ENCODE measurements at places on chromosomes 5 and 9.
A peak's percentile ranks its signal among the peaks of the same experiment; 100 is the strongest.

DNA sequence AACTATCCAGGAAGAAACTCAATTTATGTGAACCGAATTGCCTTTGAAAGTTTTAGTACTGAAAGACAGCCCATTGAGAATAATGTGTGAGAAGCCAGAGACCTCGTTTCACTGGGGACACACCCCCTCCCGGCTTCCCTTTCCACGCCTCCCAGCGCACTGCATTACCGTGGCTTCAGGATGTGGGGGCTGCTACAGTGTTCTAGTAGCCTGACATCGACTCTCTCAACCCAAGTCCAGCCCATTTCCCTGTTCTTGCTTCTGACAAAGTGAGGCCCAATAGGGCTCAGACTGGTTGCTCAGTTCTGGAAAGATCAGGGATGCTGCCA lies 3.5 kb downstream of the PAX5 start:
- no peak for DNase-seq

DNA sequence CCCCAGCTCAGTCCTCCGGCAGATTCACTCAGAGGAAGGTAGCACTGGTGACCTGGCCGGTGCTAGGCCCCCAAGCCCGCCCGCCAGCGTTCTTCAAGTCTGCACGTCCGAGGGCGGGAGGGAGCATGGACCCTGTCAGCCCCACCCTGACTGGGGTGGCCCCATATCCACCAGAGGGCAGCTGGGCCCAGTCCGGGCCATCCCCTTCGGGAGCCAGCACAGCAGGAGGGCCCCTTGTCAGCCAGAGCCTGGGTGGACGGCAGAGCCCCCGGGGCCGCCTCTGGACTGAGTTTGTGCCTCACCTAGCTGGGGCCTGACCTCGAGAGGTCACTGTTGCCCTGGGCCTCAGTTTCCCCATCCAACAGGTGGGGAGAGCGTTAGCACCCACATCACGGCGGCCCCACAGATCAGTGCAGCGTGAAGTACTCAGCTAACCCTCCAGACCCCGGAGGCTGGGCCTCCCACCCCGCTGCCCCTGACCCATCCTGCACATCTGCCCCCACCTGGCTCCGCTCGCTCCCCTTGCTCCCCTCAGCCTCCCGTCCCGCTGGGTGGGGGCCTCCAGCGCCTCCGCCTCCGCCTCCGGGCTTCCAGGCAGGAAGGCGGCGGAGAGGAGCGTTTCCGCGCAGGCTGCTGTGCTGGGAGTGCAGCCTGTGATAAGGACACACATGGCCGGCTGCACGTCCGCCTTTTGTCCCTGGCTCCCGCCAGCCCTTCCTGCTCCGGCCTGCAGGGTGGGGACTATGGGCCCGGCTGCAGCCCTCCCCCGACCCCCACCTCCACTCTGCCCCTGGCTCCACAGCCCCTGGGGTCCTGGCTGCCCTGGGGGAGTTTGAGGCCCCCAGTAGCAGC lies 16.6 kb upstream of the EGFL7 start:
- DNase-seq: no peak

DNA sequence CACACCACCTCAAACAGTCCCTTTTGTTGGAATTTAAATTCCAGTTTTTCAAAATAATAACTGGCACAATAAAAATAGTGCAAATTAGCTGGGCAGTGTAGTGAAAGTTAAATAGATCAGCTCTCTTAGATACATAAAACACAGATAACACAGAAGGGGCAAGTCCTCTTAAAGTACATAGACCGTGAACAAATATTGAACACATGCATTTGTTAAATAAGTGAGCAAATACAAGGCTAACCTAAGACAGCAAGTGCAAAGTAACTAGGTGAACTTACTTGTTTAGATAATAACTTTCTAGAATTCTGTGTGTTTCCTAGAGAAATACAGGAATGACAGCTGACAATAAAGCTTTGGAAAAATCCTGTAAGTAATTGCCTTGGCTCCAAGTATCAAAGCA lies 280.1 kb downstream of the DOCK8 start:
- no peak for DNase-seq

GRCh38 chr9:15353892-15354291 lies 46.9 kb upstream of the TTC39B start:
- DNase-seq: no peak

- DNase-seq: no peak
These were observed 307.3 kb downstream of the FBXL17 start for GRCh38 chr5:108074626-108075025.

GRCh38 chr5:107990881-107991810 lies 320.4 kb upstream of the EFNA5 start:
- DNase-seq: no peak

DNA sequence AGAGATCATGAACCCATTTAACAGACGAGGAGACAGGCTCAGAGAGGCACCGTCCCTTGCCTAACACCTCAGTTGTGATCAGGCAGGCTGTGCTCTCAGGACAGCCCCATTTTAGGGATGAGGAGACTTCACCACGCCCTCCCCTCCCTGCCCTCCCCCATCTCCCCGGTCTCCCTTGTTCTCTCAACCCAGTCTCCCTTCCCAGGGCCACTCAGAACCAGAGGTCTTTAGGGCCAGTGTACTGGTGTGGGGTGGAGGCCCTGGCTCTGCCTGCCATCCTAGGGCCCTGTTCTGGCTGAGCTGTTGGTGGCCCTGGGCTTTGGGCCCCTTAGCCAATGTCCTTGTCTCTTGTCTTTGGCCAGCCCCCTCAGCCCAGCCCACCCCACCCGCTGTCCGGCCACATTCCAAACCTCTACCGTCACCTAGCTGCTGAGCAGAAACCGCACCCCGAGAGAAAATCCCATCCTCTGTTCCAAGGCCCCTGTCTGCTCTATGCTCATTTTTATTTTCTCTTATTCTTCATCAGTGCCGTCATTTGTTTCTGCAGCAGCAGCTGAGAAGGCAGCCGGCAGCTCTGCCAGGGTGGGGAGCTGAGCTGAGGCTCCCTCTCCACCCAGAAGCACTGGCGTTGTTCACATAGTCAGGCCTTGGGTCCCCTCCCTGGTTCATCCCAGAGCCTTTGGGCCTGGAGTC lies 33.9 kb downstream of the OLFML2A start:
- no peak for DNase-seq

- no peak for DNase-seq
These were observed 99.3 kb upstream of the NIPBL start for GRCh38 chr5:36777105-36777757.

DNA sequence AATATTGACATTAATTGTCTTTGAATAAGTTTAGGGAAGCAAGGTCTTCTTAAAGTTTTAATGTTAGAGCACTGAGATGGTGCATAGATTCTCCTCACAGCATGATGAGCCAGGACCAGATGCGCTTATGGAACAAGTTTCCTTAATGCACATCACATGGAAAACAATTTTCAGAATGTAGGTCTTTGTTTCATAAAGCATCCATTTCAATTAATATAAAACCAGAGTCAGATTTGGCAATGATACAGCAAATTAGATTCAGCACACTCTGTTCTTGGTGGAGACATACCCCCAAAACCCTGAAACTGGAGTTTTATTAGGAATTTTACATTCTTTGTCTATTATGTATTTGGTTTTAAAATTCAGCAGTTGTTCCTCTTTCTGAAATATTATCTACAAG lies 402.1 kb upstream of the SEMA6A start:
- DNase-seq: no peak

DNA sequence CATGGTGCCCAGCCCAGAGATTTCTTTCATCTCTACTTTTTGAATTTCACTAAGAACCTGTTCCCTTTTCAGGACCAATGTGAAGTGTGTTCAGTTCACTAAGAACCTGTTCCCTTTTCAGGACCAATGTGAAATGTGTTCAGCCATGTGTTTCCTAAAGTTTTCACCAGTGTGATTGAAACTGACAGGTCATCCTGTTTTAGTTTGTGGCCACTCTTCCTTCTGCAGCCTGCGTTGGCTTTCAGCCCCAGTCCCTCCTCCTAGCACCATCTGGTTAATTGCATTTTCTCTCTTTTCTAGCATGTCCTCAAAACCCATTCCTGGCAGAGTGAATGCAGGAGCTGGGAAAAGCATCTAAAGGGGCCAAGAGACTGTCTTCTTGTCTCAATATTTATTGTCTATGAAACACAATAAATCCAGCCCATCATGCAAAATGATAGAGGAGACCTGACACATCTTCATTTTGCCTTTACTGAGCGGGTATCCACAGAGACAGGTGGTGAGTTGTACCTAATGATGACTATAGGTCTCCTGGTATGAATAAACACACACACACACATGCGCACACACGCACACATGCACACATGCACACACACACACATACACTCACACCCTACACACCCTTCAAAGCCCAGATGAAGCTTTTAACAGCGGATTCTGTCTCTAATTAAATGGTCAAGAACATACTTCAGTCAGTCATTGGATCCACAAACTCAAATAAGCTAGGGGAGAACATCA lies 6.1 kb upstream of the PANK3 start:
- no peak for DNase-seq

- DNase-seq: no peak
These were observed 7.0 kb downstream of the FST start for GRCh38 chr5:53487436-53487835.

DNA sequence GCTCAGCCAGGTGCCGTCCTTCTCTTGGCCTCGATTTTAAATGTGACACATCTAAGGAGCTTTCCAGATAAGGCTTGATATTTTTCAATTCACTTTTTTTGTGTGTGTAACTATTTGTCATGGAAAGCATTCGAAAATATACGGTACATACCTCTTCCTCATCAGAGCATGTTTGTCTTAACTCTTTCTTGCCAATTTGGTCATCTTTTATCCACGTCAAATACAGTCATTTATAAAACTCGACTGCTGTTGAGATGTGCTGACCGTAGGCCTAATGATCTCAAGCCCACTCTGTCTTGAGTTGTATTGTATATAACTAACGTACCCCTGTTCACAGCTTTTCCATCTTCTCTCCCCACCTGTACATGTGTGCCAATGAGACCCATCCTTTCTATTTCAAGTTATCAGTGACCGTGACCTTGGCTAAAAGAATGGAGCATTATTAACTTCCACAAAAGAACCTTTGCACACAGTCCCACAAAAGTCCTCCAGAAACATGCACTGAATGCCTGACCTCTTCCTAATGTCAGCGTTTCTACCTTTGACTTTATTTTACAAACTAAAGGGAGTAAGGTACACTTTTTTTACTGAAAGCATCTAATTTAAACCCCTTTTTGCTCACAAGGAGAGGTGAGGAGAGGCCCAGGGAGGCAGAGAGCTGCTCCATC lies 61.6 kb downstream of the IPPK start:
- DNase-seq: no peak

- no peak for DNase-seq
These were observed 61.7 kb downstream of the TRIO start for GRCh38 chr5:14204785-14205321.

DNA sequence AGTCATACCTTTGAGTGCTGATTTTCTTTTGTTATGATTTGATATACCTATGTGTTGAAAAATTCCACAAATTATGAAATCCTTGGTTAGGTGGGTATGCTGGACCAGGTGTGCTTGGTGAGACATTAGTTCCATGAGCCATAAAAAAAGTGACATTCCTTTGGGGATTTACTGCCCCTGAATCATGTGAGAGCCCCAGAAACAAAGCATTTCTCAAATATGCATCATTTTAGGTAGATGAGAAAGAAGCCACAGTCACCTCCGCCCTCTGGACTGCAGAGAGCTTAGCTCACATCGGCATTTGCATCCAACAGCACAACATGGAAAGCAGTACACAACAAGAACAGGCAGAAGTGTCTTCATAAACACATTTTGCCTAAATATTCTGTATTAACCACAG lies 55.3 kb downstream of the DAP start:
- no peak for DNase-seq

GRCh38 chr9:126429190-126429589 lies 102.6 kb downstream of the MVB12B start:
- DNase-seq: no peak

DNA sequence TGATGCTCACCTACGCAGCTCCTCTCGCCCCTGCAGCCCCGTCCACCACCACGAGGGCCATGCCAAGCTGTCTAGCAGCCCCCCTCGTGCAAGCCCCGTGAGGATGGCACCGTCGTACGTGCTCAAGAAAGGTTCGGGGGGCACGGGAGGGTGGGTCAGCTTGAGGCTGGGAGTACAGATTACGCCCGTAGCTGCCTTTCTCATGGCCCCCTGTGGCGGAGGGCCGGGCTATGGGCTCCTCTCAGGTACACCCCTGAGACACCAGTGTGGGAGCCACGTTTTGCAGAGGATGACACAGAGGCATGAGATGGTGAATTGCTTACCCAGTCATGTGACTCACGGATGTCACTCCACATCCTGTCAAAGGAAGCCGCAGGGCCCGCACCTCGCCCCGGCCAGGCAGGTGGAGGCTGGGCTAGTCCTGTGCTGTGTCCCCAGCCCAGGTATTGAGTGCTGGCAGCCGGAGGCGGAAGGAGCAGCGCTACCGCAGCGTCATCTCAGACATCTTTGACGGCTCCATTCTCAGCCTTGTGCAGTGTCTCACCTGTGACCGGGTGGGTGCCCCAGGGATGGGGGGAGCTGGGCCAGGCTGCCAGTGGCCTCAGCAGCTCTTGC lies 33.7 kb downstream of the USP20 start:
- peak; percentile 90 for DNase-seq

Measured in effector CD4-positive, alpha-beta T cell (primary cell).